DND-41 (cell line): ENCODE measurements at places on chromosomes 3 and 15.
A peak's percentile ranks its signal among the peaks of the same experiment; 100 is the strongest.

GRCh38 chr15:64921711-64922110, 10.0 kb downstream of the ANKDD1A start:
- H3K4me3 ChIP-seq, result no peak overlapping the region
- DNase-seq, result no peak
- H3K36me3 ChIP-seq, result no peaks in the 10 kb centered on the region

GRCh38 chr3:147139341-147139740, 267.0 kb downstream of the ZIC4 start:
- no peak overlapping the region for H3K4me3 ChIP-seq
- H3K36me3 ChIP-seq, result no peaks in the 10 kb centered on the region
- H3K27ac ChIP-seq, result no peak overlapping the region
- no peak for DNase-seq
- no peaks in the 10 kb centered on the region for H3K27me3 ChIP-seq

- H3K4me3 ChIP-seq, result no peak overlapping the region
- DNase-seq, result no peak
- H3K4me1 ChIP-seq, result 0 out of 2 replicates have a peak, but pooled peaks cover 4% of the 10 kb centered on the region
- H3K27ac ChIP-seq, result no peak overlapping the region
Measured at GRCh38 chr15:95669146-95669922, 661.2 kb upstream of the NR2F2 start.

GRCh38 chr3:191686626-191687025, 225.7 kb downstream of the PYDC2 start:
- H3K27ac ChIP-seq, result no peak overlapping the region
- H3K4me3 ChIP-seq, result no peak overlapping the region
- H3K4me1 ChIP-seq, result no peaks in the 10 kb centered on the region
- H3K36me3 ChIP-seq, result no peaks in the 10 kb centered on the region
- no peaks in the 10 kb centered on the region for H3K27me3 ChIP-seq

- H3K36me3 ChIP-seq, result peaks cover 58% of the 10 kb centered on the region
- H3K27ac ChIP-seq, result no peak overlapping the region
- H3K4me1 ChIP-seq, result no peaks in the 10 kb centered on the region
- no peaks in the 10 kb centered on the region for H3K27me3 ChIP-seq
Measured at GRCh38 chr3:179421500-179421899, 29.8 kb downstream of the GNB4 start.

DNA sequence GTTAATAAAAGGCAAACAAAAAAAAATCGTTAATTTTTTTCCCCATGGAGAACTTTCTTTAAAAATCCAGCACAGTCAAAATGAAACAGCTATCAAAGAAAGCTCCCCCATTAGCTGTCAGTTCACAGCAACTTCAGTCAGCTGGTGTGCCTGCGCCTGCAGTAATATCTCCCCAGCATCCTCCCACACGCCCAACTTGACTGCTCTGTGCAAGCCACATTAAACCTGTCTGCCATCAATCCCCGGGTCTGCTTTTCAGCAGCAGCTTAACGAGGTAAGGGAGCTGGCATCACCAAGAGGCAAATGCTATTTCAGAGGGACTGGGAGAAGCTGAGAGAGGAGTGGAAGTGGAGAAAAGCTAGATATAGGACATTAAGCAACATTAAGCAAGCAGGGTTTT, 337.5 kb downstream of the GAP43 start:
- H3K4me3 ChIP-seq, result no peak overlapping the region
- no peak for DNase-seq
- no peaks in the 10 kb centered on the region for H3K36me3 ChIP-seq
- H3K27ac ChIP-seq, result no peak overlapping the region
- H3K27me3 ChIP-seq, result no peaks in the 10 kb centered on the region

DNA sequence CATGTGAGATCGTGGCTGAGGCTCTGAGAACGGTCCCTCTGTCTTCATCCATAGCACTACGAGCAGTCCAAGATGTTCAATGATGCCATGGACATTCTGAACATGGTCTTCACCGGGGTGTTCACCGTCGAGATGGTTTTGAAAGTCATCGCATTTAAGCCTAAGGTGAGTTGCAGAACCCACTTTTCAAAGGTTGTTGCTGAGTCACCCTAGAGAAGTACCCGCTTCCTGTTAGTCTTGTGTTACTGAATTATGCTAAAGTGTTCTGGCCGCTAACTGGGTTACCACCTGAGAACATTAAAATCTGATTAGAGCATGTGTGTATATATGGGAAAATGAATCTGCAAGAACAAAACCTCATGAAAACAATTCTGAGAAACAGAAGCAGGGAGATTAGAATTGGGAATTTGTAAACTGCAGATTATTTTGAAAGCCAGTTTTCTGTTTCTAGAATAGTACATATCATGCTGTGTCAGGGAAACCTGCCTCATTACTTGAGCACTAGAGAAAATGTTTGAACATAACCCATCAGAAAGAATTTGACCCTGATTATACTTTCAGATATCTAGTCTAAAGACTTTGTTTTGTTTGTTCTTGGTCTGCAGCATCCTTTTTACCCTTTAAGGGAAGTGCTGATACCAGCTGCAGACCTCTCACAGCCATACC, 92.6 kb downstream of the CHDH start:
- peak; percentile 33 for DNase-seq
- H3K4me1 ChIP-seq, result peaks cover 16% of the 10 kb centered on the region
- no peak overlapping the region for H3K27ac ChIP-seq

- peak; percentile 42 for DNase-seq
- H3K27ac ChIP-seq, result no peak overlapping the region
- peak overlapping the region; percentile 69 for H3K4me3 ChIP-seq
- peaks cover 66% of the 10 kb centered on the region for H3K27me3 ChIP-seq
- H3K4me1 ChIP-seq, result peaks cover 28% of the 10 kb centered on the region
- no peaks in the 10 kb centered on the region for H3K36me3 ChIP-seq
Measured at GRCh38 chr3:11720304-11720898, 76.7 kb upstream of the VGLL4 start.

- DNase-seq, result no peak
- no peak overlapping the region for H3K27ac ChIP-seq
- no peak overlapping the region for H3K4me3 ChIP-seq
- H3K27me3 ChIP-seq, result peaks cover 7% of the 10 kb centered on the region
- 0 out of 2 replicates have a peak, but pooled peaks cover 4% of the 10 kb centered on the region for H3K4me1 ChIP-seq
- no peaks in the 10 kb centered on the region for H3K36me3 ChIP-seq
Measured at GRCh38 chr3:157120071-157120892, 39.7 kb downstream of the CCNL1 start.

GRCh38 chr3:154178172-154178571, 57.0 kb downstream of the ARHGEF26 start:
- H3K27ac ChIP-seq, result no peak overlapping the region
- no peaks in the 10 kb centered on the region for H3K4me1 ChIP-seq
- H3K4me3 ChIP-seq, result no peak overlapping the region
- no peak for DNase-seq

DNA sequence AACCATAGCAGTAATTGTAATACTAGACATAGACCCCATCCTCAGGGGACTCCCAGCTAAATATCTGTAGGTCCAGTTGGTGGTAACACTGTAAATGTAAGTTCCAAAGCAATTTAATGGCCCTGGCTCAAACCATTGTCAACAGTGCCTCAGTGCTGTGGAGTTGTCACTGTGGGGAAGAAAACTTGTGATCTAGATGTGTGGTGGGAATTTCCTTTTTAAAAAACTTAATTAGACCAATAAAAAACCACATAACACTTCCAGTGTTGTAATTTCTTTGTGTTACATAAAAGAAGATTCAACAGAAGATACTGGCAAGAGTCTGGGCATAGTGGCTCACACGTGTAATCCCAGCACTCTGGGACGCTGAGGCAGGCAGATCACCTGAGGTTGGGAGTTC, 138.6 kb upstream of the UMPS start:
- no peak overlapping the region for H3K4me3 ChIP-seq
- H3K27ac ChIP-seq, result no peak overlapping the region
- H3K4me1 ChIP-seq, result no peaks in the 10 kb centered on the region
- H3K27me3 ChIP-seq, result peaks cover 12% of the 10 kb centered on the region
- no peak for DNase-seq
- H3K36me3 ChIP-seq, result no peaks in the 10 kb centered on the region

GRCh38 chr3:23435904-23436303, 232.8 kb downstream of the UBE2E2 start:
- H3K27me3 ChIP-seq, result no peaks in the 10 kb centered on the region
- H3K36me3 ChIP-seq, result no peaks in the 10 kb centered on the region
- DNase-seq, result no peak
- no peak overlapping the region for H3K4me3 ChIP-seq

GRCh38 chr3:150227839-150228238, 180.3 kb upstream of the TSC22D2 start:
- no peaks in the 10 kb centered on the region for H3K4me1 ChIP-seq
- H3K27me3 ChIP-seq, result peaks cover 13% of the 10 kb centered on the region
- H3K4me3 ChIP-seq, result no peak overlapping the region

GRCh38 chr3:19866751-19867347, 67.2 kb downstream of the EFHB start:
- peak; percentile 55 for DNase-seq
- no peaks in the 10 kb centered on the region for H3K4me1 ChIP-seq
- H3K27me3 ChIP-seq, result no peaks in the 10 kb centered on the region
- no peaks in the 10 kb centered on the region for H3K36me3 ChIP-seq

GRCh38 chr3:77546246-77546645, 506.3 kb downstream of the ROBO2 start:
- no peak for DNase-seq
- H3K27me3 ChIP-seq, result no peaks in the 10 kb centered on the region
- no peaks in the 10 kb centered on the region for H3K36me3 ChIP-seq
- no peak overlapping the region for H3K27ac ChIP-seq
- no peak overlapping the region for H3K4me3 ChIP-seq

DNA sequence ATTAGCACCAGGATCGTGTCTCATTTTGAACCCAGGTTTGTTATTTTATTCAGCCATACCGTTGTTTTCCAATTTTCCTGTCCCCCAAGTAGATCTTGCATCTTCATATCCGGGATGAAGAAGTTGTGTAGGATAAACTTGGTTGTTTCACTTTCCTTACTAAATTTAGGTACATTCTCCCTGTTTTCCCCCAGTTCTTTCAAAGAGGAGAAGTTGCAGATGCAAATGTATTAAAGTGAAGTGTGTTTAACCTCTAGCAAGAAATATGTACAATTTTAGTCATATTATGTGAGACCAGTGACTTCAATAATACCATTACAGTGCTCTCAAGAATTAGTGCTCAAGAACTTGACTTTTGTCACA, 1.3 kb downstream of the ATXN7 start:
- no peaks in the 10 kb centered on the region; the same call in 1 of the 2 replicates for H3K36me3 ChIP-seq
- H3K4me1 ChIP-seq, result peaks cover 40% of the 10 kb centered on the region
- H3K4me3 ChIP-seq, result peak overlapping the region; percentile 55; the same call in 1 of the 2 replicates
- no peaks in the 10 kb centered on the region for H3K27me3 ChIP-seq
- no peak for DNase-seq

GRCh38 chr3:150984066-150984465, 11.5 kb upstream of the CLRN1 start:
- peaks cover 14% of the 10 kb centered on the region for H3K27me3 ChIP-seq
- no peak overlapping the region for H3K4me3 ChIP-seq
- no peaks in the 10 kb centered on the region for H3K4me1 ChIP-seq
- no peak overlapping the region for H3K27ac ChIP-seq

DNA sequence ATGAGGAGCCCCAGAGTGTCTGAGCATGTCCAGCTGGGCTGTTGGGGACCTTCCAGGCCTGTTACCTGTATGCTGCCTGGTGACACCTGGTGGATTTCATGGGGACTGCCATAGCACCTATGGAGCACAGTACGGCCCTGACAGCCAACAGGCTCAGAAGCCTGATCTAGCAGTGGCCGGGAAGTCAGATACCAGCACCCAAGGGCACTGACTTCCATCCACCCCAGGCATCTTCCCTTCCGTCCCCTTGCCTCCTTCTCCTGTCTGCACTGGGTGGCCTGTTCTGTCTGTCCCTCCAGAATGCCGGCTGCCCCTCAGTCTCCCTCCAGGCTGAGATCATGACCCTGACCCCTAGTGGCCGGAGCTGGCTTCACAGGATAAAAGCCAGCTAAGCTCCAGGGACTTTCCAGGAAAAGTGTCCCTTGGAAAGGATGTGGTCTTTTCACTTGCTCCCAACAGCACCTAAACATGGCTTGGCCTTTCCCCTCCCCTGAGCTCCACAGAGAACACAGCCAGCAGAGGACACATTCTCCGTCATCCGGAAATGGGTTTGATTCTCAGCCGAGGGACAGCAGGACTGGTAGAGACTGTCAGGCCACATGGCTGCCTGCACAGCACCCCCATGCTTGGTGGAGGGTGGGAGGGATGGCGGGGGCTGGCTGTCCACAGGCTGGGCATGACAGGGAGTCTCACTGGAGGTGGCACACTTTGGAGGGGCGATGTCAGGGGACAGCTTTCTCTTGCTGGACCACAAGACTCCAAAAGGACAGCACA, 9.5 kb downstream of the RPS17 start:
- no peaks in the 10 kb centered on the region for H3K27me3 ChIP-seq
- peak; percentile 47 for DNase-seq
- H3K4me3 ChIP-seq, result no peak overlapping the region
- no peak overlapping the region for H3K27ac ChIP-seq
- H3K36me3 ChIP-seq, result peaks cover 22% of the 10 kb centered on the region; the same call in 1 of the 2 replicates

- H3K27me3 ChIP-seq, result peaks cover 24% of the 10 kb centered on the region
- peaks cover 18% of the 10 kb centered on the region; the same call in 1 of the 2 replicates for H3K4me1 ChIP-seq
- no peak overlapping the region for H3K27ac ChIP-seq
- no peak overlapping the region for H3K4me3 ChIP-seq
- DNase-seq, result peak; percentile 49
Measured at GRCh38 chr15:95284933-95285421, 1045.5 kb upstream of the NR2F2 start.

DNA sequence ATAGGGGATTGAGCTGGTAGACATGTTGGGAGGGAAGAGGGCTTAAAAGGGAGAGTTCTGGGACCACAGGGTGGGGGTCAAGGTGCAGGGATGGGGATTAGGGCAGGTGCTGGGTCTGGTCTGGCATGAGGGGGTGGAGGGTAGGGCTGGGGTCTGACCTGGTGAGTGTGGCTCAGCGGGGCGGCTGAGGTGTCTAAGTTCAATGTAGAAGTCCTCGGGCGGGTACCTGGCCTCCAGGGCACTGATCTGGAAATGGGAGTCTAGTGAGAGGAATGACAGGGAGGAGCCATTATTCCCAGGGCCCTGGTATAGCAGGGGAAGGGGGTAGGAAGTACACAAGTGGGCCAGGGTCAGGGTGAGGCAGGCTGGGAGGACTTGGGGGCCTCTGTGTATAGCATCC, 39.6 kb downstream of the RAB11A start:
- H3K27me3 ChIP-seq, result no peaks in the 10 kb centered on the region
- no peak overlapping the region for H3K27ac ChIP-seq
- H3K36me3 ChIP-seq, result peaks cover 16% of the 10 kb centered on the region
- H3K4me1 ChIP-seq, result no peaks in the 10 kb centered on the region

DNA sequence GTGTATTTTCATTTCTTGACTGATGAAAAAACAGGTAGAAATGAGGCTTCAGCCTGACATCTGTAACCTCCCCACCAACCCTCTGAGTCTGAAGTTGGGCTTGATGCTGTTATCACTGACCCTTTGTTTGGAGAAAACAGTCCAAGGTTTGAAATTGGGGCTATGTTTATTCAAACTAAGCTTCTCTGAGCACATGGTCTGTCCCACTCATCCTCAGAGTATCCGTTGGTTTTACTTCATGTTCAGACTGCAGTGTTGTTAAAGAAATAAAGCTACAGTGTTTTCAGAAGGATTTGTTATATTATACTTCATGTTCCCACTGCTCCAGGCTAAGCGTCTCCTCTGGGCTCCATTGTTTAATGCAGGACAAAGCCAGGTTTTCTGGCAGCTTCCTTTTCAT, 6.0 kb downstream of the MAPKBP1 start:
- H3K36me3 ChIP-seq, result no peaks in the 10 kb centered on the region
- DNase-seq, result no peak
- H3K4me3 ChIP-seq, result no peak overlapping the region

- peaks cover 29% of the 10 kb centered on the region for H3K4me1 ChIP-seq
- H3K27ac ChIP-seq, result no peak overlapping the region
Measured at GRCh38 chr3:109803274-109803673, 465.9 kb upstream of the DPPA4 start.

GRCh38 chr3:131036986-131037385, 10.3 kb downstream of the NEK11 start:
- no peak overlapping the region for H3K27ac ChIP-seq
- H3K4me3 ChIP-seq, result no peak overlapping the region
- H3K27me3 ChIP-seq, result no peaks in the 10 kb centered on the region
